ENCODE measurements at places on chromosomes 7 and 10.

DNA sequence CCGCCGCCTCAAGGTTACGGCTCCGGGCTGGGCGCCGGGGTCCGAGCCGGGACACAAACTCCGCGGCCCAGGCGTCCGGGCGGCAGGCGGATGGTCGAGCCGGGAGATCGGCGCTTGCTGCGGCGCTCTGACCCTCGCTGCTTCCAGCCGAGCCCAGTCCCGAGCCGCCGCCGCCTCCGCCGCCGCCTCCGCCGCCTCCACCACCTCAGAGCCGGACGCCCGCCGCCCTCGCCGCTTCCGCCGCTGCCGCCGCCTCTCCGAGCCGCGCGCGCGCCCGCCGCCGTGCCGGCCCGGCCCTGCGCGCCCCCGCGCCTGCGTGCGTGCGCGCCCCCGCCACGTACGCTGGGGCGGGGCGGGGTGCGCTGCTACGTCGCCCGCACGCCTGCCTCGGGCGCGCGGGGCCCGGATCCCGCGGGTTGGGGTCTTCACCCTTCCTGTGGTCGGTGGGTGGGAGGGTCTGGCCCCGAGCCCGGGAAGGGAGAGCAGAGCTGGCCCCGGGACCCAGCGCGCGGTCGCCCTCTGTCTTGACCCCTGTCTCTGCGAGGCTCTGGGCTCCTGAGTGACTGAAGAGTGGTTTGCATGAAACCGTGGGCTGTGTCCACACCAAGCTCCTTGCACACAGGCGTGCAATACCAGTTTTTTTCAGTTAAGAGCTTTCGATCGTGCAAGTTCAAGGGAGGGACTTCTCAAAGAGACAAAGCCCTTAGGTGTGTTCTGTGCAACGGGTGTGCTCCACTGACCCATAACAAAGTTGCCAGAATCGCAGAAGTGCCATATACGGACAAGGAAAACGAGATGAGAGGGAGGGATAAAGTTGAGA, at the start of gene SMURF1:
Gene SMURF1 (minus strand): TSS at position 256 of the 820 bp plus-strand sequence. CDS start 328 bp downstream, outside the sequence.
- DNase-seq: peak; percentile 66

- no peak for DNase-seq
Observed at GRCh38 chr7:155216475-155217272, 81.0 kb upstream of the INSIG1 start.

- DNase-seq: no peak
Observed at GRCh38 chr7:8232999-8233847, 28.7 kb downstream of the ICA1 start.

DNA sequence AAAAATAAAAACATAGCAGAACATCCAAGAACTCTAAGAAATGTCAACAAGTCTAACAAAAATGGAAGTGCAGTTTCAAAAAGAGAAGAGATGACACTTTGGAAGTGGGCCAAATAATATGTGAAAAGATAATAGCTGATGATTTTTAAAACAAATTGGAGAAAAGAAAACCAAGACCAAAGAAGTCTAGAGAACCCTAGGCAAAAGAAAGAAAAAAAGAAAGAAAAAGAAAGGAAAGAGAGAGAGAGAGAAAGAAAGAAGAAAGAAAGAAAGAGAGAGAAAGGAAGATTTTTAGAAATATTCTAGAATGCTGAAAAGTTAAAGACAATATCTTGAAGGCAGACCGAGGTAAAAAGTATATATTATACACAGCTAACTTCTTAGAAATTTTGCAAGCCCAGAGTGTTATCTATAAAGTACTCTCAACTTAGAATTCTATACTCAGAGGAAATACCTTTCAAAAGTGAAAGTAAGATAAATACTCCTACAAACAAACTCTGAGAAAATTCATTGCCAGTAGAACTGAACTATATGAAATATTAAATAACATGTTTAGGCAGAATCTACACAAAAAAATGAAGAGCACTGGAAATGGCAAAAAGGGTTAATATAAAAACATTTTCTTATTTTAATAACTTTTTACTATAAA, 138.7 kb upstream of the SMIM30 start:
- DNase-seq: no peak

DNA sequence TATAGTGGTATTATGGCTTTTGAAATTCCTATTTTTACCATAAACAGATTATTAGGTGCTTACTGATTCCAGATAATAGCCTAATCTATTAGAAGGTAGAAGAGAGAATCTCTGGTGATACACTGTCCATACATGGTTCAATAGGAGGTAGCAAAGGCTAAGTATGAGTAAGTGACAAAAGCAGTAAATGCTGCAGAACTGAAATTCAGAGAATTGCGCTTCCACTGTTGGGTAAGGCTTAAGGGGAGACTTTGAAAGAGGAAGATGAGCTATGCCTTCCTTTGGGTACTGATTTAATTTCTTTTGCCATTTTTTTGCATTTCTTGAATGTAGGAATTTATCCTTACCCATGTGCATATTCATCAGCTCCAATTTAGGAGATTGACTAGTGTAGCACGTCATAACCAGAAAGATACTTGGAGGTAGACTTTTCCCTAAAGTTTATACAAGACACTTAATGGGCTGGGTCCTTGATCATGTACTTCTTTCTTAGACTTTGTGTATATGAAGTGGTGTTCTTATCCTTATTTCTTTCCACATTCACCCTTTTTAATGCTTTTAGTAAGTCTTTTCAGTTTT, 15.3 kb downstream of the MKLN1 start:
- DNase-seq: no peak

All from CD8-positive, alpha-beta memory T cell (primary cell).